ENCODE measurements at places on chromosomes 11 and 22.

DNA sequence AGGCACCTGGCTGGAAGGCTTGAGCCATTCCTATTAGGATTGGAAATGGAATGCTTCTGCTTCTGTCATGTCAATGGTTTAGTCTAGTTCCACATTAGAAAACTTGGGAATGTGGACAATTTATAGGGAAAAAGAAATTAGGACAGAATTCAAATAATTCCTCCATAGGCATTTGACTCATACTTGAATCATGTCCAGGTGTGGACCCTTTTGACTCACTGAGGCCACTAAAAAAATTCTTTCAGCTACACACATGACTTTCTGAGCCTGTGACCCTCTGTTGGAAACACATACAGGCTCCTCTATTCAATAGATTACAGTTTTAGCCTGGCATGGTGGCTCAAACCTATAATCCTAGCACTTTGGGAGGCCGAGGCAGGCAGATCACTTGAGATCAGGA lies 100.5 kb downstream of the RASSF10 start:
- no peak for DNase-seq

DNA sequence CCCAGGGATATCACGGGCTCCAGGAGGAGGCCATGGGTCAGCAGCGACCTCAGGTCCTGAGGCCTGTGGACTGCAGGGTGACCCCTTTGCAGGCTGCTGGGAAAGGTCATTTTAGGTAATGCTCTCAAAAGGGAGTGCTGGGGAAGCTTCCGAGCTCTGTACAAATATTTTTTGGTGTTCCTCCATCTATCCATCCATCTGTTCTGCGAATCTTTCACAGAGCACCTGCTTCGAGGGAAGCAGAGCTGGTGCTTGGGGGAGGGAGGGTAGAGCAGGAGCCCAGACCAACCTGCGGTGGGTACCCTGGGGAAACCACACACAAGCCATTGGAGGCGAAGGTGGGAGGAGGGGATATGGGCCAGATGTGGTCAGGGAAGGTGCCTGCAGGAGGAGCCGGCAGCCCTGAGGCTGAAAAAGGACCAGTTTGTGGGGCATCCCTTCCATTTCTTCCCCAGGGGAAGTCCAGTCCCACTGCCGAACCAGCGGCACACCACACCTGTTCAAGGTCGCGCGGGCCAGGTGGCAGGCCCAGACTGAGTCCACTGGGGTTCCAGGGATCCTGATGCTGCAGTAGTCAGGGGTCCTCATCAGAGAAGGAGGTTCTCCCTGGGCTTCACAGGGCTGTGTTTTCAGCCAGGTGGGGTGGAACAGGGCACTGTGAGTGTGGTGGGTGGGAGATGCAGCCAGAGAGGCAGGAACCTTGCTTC lies 13.1 kb downstream of the GNAZ start:
- no peak for DNase-seq

- DNase-seq: no peak
Observed at GRCh38 chr11:67060111-67060522, 3.5 kb downstream of the RHOD start.

DNA sequence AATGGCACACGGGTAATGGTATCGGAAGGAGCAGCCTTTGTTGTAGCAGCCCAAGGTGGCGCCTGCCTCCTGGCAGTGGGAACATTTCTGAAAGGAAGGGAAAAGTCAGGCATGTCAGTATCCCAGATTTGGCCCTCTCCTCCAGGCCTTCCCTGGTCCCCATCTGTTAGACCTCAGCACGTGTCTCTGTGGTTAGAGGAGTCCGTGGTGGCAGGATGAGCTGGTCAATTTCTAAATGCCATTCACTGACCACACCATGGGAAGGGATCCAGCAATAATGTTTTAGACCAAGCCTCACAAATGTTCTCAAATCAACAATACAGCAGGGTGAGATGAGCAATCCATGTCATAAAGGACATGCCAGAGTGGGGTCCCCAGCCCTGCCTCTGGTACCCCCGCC lies 49.0 kb upstream of the CYP2D6 start:
- DNase-seq: no peak

DNA sequence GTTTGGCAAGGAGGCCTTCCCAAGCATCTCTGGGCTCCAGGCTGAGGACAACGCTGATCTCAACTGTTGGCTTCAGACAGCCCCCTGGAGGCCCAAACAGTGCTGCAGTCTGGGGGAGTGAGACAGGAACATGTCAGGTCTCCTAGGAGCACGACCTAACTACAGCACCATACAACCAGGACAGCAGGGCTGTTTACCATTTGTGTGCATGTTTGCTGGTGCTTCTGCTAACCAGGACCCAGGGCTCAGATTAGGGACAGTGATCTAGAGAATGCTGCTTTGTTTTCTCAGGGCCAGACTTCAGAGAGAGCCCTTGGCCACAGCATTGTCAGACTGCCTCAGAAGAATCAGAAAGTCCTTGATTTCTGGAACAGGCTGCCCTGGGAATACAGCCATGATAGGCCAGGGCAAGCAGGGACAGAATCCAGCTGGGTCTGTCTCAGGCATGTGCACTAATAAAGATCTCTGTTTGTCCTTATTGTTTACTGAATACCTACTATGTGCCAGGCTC lies 126.5 kb downstream of the VPREB1 start:
- peak; percentile 75 for DNase-seq

DNA sequence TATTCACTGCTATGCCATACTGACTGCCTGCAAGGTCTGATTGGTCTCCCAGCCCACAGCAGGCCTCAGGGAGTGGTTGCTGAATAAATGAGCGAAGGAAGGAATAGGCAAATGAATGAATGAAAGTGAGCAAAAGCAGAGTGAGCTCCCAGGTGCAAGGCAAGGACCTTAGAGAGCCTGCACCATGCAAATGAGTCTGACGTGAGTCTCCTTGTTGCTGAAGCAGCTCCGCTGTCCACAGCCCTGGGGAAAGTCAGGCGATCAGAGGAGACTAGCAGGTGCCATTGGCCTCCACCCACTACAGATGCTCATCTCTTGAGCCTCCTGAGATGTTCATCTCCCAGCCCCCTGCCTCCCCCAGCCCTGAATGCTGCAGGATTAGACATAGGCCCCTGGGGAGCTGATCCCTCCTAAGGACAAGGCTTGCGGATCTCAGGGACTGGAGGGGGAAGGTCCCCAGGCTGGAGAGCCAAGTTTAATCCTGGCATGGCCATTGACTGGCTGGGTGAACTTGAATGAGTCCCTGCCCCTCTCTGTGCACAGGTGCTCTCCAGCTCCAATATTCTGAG lies 22.1 kb downstream of the GDPD5 start:
- no peak for DNase-seq

DNA sequence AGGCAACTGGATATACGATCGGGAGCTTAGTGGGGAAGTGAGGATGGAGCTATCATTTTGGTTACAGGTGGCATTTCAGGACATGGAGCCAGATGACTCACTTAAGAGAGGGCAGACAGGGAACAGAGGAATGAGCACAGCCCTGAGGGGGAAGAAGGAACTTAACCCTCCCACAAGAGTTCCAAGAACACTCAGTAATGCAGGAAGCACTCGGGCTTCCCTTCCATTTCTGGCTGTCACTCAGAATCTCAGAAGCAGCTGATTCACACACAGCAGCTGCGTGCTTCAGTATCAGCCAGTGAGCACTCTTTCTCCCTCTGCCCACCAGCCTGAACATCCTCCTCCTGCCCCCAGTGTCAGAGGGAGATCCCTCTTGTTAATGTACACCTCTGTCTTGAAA lies 34.8 kb downstream of the EFCAB6 start:
- DNase-seq: peak; percentile 68

DNA sequence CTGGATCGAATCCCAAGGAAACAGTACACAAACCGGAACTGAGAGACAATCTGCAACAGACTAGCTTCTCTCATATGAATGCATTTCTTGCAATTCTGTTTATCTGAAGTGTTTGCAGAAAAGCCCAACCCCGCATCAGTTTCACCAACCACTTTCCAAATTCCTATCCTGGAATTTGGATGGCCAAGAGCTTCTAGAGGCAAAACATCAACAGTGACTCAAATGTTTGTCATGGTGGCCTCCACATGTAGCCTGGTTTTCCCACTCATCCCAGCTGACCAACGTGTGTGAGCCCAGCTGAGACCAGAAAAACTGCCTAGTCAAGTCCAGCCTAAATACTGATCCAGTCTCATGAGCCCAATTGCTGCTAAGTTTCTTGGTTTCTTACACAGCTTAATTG lies 8.3 kb upstream of the MIEF1 start:
- DNase-seq: no peak

DNA sequence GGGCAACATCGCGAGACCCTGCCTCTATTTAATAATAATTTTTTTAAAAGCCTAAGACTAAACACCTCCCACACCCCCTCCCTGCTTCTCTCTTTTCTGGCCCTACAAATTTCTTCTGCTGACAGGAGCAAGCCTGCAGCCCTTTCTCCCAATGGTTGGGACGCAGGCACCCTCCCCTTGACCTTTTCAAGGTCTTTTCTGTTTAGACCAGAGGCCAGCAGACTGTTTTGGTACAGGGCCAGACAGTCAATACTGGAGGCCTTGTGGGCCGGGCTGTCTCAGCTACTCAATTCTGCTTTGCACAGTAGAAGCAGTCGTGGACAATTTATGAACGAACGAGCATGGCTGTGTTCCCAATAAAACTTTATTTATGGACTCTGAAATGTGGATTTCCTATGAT lies 92.3 kb downstream of the SCN3B start:
- no peak for DNase-seq

- no peak for DNase-seq
Observed at GRCh38 chr11:120073196-120073595, 64.7 kb downstream of the TRIM29 start.

DNA sequence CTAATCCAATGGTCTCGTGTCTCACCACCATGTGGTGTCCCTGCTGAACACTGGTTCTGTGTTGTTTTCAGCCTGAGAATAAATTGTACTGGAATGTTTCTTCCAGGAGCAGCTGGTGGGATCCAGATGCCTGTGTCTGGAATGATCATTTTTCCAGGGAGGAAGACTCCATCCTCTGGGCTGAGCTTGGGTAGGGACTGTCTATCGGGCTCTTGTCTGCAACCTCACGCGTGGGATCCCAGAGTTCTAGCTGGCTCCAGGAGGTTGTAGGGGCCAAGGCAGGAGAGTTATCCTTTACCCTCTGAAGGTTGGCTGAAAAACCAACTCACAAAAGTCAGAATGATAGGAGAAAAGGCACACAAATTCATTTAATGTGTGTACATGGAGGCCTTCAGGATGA lies 144.1 kb upstream of the B3GAT1 start:
- no peak for DNase-seq

- no peak for DNase-seq
Observed at GRCh38 chr11:1521382-1522080, 35.0 kb upstream of the MOB2 start.

DNA sequence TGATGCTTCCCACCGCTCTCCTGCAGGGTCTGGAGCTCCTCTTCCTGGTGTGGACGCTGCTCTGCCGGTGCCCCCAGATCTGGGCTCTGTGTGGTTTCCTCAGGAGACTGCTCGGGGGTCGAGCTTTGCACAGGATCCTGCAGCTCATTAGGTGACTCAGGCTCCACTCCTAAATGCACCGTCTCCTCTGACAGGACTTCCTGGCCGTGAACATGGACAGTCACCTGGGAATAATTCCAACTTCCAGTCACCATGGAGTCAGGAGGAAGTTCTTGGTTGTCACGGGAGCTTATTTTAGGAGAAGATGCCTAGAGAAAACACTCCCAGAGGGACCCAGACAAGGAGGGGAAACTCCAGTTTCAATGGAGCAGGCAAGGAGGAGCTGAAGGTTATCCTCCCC lies 11.9 kb downstream of the ZNF202 start:
- DNase-seq: no peak

DNA sequence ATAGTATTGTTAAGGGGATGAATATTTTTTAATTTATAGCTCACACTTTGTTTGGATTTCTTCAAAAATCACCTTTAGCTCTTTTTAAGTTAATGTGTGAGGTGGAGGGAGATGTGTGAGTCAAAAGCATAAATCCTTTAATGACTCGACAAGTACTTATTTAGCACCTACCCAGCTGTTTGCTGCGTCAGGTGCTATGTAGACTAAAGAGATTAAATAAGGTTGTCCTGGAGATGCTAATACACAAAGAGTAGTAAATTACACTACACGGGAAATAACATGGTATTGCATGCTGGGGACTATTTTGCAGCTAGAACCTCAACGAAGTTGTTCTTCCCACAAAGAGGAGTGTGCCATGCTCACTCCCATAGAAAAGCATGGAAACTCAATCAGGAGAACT lies 583.3 kb upstream of the TENM4 start:
- DNase-seq: no peak

Measured in esophagus muscularis mucosa (tissue), 4 donors.